ENCODE measurements at places on chromosomes 7 and 10. TPM values are rescaled to one million over a fixed set of nuclear protein-coding genes. Genes with fewer than 3 reads are reported as not detected.
A peak's percentile ranks its signal among the peaks of the same experiment; 100 is the strongest.

OGDHL gene
- total RNA-seq = 7.5 TPM

AGAP9 gene
- 7.8 TPM for total RNA-seq

GRCh38 chr10:14572811-14573210 is 201.9 kb downstream of the FAM107B start:
- H3K4me1 ChIP-seq = peaks cover 65% of the 10 kb centered on the region
- H3K36me3 ChIP-seq = peaks cover 23% of the 10 kb centered on the region
- H3K4me3 ChIP-seq = no peak overlapping the region

DNA sequence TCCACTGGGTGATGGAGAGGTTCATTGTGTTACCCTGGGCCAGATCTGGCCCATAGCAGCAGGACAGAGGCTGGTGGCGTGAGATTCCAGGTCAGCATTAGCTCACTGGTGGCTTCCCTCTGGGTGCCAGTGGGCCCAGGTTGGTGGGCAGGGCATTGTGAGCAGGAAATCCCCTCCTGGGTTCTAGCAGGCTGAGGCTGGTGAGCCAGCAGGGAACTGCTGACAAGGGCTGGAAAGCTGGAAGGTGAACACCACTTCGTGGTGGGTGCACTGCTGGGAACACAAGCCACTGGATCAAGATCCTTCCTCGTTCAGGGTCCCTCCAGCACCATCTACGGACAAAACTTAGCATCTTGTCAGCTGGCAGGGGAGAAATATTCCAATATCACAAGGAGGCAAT is 259.2 kb upstream of the FZD1 start:
- H3K27me3 ChIP-seq = no peaks in the 10 kb centered on the region
- no peaks in the 10 kb centered on the region for H3K36me3 ChIP-seq
- no peaks in the 10 kb centered on the region for H3K4me1 ChIP-seq

DNA sequence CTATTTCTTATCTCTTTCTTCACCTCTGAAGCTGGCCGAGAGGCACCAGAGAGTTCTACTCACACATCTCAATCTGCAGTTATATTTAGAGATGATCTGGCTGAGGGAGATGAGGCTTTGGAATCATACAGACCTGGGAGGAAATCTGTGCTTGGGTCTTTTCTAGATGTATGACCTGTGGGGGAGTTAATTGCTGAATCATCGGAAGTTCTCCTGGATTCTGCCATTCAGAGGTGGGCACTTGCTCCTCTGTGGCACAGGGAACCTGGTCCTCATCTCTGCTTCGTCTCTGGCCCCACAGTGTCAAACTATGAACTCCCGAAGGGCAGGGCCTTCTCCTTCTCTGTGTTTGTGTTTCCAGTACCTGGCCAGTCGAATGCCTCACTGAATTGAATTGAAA is 52.5 kb downstream of the BLNK start:
- H3K36me3 ChIP-seq = no peaks in the 10 kb centered on the region
- no peak overlapping the region for H3K4me3 ChIP-seq
- H3K27me3 ChIP-seq = no peaks in the 10 kb centered on the region
- H3K4me1 ChIP-seq = peaks cover 3% of the 10 kb centered on the region
- no peak overlapping the region for H3K27ac ChIP-seq

DNA sequence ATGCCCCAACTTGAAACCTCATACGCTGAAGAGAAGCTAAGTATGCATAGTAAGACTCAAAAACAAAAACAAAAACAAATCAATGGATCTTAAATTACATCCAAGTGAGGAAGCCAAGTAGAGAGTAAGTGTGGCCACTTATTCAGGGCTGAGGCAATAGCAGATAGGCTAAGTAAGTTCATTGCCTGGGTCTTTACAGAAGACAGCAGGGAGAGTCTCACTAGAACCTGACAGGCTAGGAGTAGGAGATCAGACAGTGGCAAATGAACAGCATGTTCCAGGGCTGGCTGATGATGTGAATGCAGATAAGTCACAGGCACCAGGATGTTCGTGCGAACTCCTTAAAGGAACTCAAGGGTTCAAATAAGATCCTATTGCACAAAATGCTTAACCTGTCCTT is 568.6 kb downstream of the KCNMA1 start:
- H3K27ac ChIP-seq = no peak overlapping the region
- no peaks in the 10 kb centered on the region for H3K4me1 ChIP-seq
- H3K27me3 ChIP-seq = peaks cover 1% of the 10 kb centered on the region
- H3K36me3 ChIP-seq = no peaks in the 10 kb centered on the region
- no peak for DNase-seq

DNA sequence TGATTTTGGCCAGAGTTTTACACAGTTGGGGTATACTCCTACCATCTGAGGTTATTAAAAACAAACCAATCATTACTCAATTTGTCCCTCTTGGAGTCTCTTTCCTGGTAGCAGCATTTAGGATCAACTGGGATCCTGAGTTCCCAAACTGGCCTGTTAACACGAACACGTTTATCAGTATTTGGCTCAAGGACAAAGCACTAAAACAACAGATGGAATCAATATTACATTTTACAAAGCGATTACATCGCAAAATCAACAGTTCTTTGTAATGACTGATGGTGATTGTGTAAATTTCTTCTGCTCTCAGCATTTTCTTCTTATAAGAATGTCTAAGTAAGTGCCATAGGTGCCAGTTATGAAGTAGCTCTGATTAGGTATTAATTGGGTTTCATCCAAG is 582.9 kb upstream of the ANKRD30A start:
- H3K4me3 ChIP-seq = no peak overlapping the region
- no peak for DNase-seq
- H3K36me3 ChIP-seq = no peaks in the 10 kb centered on the region
- peaks cover 18% of the 10 kb centered on the region for H3K4me1 ChIP-seq
- no peak overlapping the region for H3K27ac ChIP-seq

DNA sequence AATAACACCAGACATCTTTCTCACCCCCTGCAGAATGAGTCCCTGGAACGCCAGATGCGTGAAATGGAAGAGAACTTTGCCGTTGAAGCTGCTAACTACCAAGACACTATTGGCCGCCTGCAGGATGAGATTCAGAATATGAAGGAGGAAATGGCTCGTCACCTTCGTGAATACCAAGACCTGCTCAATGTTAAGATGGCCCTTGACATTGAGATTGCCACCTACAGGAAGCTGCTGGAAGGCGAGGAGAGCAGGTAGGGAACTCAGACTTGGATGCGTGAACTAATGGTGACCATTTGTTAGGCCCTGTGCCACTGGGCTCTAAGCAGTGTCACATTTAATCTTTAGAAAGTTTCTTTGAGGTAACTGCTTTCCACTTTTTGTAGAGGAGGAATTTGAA is 7.1 kb downstream of the VIM start:
- peaks cover 54% of the 10 kb centered on the region for H3K36me3 ChIP-seq
- no peak for DNase-seq
- peaks cover 15% of the 10 kb centered on the region for H3K4me1 ChIP-seq
- H3K4me3 ChIP-seq = peak overlapping the region; percentile 87
- peak overlapping the region; percentile 67 for H3K27ac ChIP-seq

DNA sequence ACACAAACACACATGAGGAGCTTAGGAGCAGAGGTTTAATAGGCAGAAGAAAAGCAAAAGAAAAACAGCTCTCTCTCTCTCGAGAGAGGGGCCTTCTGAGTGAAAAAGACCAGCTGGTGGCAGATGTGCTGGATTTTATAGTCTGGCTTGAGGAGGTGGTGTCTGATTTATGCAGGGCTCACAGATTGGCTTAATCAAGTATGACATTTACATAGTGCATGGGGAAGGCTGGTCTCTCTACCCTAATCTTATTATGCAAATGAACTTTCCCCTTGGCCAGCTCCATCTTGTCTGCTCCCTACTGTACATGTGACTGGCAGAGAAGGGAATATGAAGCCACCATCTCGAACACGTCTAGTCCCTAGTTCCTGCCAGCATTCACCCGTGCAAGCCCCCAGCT is 219.5 kb upstream of the ZNF804B start:
- H3K27ac ChIP-seq = no peak overlapping the region
- no peak overlapping the region for H3K4me3 ChIP-seq
- H3K36me3 ChIP-seq = peaks cover 2% of the 10 kb centered on the region
- peaks cover 6% of the 10 kb centered on the region for H3K27me3 ChIP-seq
- no peak for DNase-seq

- peak overlapping the region; percentile 10 for H3K4me3 ChIP-seq
- DNase-seq = no peak
- H3K27ac ChIP-seq = no peak overlapping the region
- H3K27me3 ChIP-seq = peaks cover 12% of the 10 kb centered on the region
These were observed 153.6 kb downstream of the TCERG1L start for GRCh38 chr10:131157899-131158298.
